ENCODE measurements at places on chromosomes 12 and 14.

DNA sequence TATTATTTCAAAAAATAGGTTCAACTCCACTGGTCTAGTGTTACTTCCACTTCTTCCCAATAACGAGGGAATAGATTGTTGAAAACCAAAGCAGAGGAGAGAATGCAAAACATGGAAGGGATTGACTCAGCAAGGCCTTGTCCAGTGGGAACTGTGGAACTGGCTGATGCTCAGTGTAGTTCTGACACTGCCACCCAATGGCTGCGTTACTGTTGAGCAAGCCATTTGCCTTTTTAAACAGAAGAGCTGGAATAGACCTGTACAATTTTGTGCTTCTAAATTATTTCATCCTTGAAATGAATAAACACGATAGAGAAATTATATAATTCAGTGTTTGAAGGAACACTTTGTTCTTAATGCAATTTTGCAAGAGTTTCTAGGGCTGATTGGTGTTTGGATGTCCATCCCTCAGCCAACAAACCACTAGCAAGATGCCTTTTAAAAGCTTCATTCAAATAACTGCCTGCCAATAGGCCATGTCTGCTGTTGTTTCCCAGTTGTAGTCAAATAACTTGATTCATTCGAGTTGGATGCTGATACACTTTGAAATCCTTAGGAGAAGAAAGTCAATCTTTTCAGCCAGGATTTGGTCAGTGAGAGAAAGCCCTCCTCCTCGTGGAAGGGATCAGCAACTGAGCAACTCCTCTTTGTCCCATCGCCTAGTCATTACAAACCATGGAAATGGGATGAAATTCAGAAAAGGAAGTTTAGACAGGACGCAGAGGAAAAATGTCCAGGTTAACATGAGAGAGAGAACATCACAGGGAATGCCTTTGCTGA lies 7.3 kb upstream of the MGP start:
- DNase-seq, result no peak

DNA sequence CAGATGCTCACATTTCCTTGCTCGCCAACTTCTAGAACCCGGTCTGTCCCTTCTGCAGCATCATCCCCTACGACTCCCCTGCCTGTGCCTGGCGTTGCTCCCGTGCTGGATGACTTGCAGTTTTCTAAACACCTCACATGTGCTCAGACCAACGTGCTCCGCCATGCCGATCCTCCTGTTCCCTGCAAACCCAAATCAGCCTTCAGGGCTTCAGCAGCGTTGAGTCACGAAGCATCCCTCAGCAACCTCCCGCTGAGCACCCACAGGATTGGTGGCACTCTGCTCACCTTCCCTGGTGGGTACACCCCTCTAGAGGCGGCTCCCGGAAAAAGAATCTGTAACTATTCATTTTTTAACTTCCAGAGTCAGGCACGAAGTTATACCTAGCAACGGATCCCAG lies 2.8 kb upstream of the PIWIL1 start:
- DNase-seq, result no peak

- no peak for DNase-seq
These were observed 144.7 kb upstream of the RFLNA start for GRCh38 chr12:124150168-124150567.

GRCh38 chr14:34460841-34461240 lies 1.2 kb downstream of the SPTSSA start:
- no peak for DNase-seq

- no peak for DNase-seq
These were observed 9.0 kb downstream of the SLC25A47 start for GRCh38 chr14:100332071-100332639.

GRCh38 chr12:122354958-122355641 lies 67.4 kb downstream of the CLIP1 start:
- DNase-seq, result no peak

GRCh38 chr14:63375769-63376168 lies 57.0 kb upstream of the GPHB5 start:
- no peak for DNase-seq

- no peak for DNase-seq
These were observed 18.7 kb downstream of the XRCC3 start for GRCh38 chr14:103696466-103697071.

DNA sequence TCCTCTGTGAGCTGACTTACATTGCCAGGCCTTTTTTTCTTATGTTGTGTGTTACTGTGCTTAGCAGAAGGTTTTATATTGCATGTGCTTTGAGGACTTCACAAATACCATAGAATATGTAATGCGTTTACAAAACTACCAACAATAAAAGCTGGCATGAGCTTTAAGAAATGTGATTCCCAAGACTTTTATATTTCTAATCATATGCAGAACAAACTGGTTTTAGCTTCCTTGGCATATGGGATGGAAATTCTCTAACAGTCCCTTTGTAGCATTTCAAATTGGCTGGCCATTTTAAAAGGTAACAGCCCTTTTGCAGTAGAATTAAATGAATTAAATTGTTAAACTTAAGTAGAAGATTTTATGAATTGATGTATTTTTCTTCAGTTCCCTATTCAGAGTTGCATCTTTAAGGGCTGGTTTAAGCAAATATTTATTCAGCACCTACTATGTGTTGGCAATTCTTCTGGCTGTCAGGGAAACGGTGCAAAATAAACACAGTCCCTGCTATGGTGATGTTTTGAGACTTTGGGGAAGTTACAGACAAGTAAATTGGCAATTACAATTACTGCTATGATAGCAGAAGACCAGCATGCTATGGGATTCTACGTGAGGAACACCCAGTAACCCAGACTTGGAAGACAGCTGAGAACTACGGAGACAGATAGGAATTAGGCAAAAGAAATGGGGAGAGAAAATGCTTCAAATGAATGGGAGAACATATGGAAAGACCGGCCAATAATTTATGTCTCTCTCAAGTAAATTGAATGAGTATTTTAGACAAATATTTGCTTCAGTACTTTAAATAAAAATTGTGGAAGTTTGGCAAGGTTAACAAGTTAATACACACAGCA lies 446.4 kb downstream of the EGLN3 start:
- DNase-seq, result no peak

DNA sequence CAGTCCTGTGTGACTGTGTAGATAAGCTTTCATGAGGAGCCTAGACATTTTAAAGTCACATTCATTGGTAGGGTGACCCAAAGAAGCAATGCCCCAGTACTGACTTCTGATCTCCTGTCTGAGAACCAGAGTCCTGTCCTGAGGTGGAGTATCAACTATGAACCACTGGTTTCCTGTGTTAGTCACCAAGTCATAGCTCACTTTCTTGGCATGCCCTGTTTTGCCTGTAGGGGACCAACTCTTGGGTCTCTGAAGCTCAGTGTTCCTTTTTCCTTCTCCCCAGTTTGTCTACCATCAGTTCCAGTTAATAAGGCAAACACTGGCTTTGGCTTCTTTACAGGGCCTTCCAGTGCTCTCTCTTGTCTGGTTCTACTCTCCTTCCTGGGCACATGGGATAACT lies 97.4 kb downstream of the C12orf75 start:
- DNase-seq, result no peak

GRCh38 chr12:55972911-55973598 lies 823 bp upstream of the RAB5B start:
- no peak for DNase-seq

DNA sequence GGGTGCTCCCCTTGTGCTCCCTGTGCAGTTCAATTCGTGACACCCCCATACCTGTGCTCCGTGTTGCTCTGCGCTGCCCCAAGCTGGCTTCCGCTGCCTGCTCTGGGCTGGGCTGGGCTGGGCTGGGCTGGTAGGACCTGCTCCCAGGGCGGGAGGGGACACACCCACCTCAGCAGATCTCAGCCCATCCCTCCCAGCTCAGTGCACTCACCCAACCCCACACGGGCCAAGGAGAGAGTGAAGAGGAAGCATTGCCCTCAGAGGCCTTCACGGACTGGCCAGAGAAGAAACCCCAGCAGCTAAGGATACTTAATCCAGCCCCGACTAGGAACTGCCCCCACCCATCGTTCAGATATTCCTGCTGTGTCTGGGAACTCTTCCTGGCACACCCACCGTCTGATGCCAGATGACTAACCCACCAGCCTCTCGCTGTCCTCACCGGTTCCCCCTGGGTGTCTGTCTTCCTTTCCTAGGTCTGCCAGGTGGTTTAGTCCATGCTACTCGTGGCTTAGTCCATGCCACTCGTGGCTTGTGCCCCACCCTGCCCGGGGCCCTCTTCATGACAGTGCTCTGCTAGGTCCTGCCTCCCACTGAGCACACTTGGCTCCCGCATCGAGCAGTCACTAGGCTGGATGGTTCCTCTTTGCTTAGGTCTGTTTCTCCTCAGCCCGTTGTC lies at the start of gene LPAR5:
LPAR5 (minus strand) TSS at position 104 of the 676 bp plus-strand sequence. CDS start 14,711 bp downstream, outside the sequence.
- no peak for DNase-seq

Measured in coronary artery (tissue), 2 donors.